ENCODE measurements at places on chromosomes 5 and 9.

- no peak for DNase-seq
These were observed 161.9 kb downstream of the SNCAIP start for GRCh38 chr5:122473941-122474340.

GRCh38 chr5:140785905-140786686 is at the start of gene PCDHA1:
Gene PCDHA1 (plus strand): TSS chr5:140786140.
- peak; percentile 5 for DNase-seq

DNA sequence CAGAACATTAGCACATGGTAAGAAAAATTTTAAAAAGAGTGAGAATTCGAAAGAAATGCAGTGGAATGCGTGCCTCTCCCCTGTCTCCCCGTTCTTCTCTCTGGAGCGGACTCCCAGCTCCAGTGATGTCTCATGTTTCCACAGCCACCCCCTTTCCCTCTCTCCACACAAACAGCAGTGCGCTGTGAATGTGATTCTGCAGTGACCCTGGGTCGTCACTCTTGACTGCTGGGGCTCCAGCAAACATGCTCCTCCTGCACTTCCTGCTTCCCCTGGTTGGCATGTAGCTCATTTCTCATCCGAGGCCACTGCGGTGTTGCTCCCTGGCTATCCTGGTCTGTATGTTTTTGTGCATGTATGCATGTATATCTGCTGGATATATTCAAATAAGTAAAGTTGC is 13.3 kb downstream of the PHF2 start:
- no peak for DNase-seq

GRCh38 chr9:12718482-12719026 is 25.4 kb downstream of the TYRP1 start:
- DNase-seq, result no peak

GRCh38 chr9:124088476-124088837 is 76.9 kb downstream of the LHX2 start:
- DNase-seq, result no peak

DNA sequence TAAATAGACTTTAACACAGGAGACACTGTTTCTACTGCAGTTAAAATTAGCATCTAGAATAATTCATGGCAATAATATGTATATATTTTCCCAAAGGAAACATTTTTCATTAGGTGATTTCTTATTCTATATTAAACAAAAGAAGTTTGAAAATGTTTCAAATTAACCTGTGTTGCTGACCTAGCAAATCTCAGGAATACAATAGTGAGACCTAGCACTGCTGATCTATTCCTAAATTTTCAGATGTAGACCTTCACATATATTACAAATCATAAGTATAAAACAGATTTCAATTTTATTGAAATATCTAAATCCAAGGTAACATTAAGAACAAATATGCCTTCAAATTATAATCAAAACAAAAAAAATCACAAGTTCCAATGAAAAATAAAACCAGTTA is 15.1 kb downstream of the LMBRD2 start:
- DNase-seq, result no peak

GRCh38 chr9:33468215-33468730 is 5.5 kb downstream of the NOL6 start:
- no peak for DNase-seq

DNA sequence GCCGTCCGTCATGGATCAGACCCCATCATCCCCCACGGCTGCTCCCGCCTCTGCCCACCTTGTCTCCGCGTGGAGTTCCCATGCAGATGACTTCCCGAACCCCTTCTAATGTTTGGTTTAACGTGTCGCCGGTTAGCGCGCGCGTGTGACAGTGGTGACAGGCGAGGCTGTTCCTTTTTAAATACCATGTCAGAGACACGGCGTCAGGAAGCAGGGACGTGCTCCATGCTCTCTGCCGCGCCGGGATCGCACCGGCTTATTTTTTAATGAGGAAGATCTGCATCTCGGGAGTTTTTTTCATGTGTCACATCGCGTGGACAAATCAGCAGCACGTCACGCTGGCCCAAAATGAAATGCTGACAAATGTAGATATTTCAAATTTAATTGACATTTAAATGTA is 35.9 kb downstream of the CRB2 start:
- no peak for DNase-seq

DNA sequence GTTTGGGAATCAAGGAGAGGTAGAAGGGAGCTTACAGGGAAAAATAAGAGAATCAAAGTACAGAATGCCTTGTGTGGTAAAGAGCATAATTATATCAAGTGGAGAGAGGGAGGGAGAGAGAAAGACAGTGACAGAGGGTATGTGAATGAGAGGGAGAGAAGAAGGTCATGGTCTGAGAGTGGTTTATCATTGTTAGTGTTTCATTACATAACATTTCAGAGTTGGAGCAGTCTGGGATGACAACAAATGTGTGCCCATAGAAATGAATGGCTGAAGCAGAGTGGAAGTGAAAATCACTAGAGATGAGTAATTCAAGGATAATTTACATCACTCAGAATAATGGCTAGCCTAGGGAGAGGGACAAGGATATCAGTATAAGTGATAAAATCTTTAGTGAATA is 799.2 kb downstream of the TLE1 start:
- DNase-seq, result no peak

DNA sequence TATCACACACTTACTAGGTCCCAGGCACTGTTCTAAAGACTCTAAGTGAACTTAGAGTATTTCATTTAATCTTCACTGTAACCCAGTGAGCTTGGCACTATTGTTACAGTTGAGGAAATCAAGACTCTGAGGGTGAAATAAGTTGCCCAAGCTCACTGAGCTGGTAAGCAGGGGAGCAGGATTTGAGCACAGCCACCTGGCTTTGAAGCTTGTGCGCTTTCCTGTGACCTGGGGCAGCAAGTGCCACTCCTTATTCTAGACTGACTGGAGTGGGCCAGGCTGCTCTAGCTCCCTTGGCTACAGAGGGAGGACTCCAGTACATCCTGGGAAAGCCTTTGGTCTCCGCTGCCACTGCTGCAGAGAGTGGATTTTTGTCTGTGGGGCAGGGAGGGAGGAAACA is 50.0 kb downstream of the RGS3 start:
- no peak for DNase-seq

GRCh38 chr9:89488131-89488530 is 9.8 kb downstream of the SEMA4D start:
- no peak for DNase-seq

- DNase-seq, result no peak
These were observed 10.3 kb downstream of the TRIM32 start for GRCh38 chr9:116697362-116697761.

DNA sequence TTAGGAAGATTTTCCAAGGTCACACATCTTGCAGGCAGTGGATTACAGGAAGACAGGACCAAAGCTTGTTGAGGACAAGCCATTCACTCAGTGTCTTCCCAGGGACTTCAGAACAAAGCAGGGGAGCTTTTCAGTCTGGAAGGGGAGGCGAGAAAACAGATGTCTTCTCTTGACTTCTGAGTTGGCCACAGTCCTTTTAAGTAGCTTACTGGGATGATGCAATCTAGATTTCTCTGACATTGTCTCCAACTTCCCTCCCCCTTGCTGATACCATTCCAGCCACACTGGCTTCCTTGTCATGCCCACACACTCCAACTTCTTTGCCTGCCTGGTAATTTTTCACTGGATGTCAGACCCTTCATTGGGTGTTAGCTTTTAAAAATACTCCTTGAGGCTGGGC is 174.2 kb upstream of the TBC1D2 start:
- no peak for DNase-seq

DNA sequence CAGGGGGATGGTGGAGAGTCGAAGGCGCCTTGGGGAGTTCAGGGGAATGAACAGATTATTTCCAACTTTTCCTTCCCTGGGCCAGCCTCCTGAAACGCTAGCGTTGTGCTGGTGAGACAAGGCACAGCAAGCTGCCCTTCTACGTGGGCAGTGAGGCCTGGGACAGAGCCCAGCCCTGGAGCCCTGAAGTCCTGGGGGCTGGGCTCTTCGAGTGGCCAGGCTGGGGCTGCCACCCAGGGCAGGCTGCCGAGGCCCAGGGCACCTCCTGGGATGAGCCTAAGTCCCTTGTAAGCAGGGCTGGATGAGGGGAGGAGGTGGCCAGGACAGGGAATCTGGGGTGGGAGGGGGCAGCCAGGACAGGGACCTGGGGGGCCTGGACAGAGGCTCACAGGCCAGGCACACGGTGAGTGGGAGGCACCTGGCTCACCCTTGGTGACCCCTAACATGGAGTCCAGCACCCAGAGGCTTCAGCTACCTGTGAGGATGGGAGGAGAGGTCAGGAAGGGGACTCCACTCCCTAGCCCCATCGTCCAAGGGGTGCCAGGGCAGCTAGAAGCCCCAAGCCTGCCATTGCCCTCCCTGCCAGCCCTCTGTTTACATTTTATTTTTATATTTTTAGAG is 1.3 kb upstream of the LCN12 start:
- DNase-seq, result no peak

DNA sequence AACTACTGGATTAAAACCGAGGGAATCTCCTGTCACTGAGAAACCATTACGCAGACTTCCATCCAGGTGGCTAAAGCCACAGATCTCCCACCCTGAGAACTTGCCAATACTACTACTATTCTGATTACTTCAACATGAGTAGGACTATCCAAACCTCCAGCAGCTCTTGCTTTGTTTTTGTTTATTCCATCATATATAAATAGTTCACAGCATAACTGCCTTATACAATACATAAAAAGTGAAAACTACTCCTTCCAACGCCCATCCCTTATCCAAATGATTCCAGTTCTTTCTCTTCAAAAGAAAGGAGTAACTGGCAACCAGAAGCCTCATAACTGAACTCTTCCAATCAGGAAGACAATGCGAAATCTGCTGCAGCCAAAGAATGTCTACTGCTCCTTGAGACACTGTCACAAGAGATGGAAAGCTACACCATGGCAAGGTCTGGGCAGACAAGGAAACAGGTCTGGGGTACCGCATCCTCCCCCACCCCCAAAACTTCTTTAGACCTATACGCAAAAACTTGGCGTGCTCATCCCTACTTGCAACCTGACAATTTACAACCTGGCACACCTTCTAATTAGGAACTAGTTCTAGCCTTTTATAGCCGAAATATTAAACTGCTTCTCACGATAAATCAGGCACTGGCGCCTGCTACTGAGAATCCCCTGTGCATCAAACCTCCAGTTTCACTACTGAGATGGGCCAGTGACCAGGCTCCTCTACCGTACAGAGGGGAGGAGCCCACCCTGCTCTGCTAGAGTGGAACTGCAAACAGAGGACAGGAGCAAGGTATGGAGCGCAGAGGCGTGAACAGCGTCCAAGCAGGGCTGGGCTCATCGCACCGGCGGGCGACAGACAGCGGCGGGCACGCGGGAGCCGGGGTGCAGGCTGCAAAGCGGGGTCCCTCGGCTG is 986 bp downstream of the PLPP1 start:
- no peak for DNase-seq

GRCh38 chr5:62354028-62354874 is 48.2 kb downstream of the KIF2A start:
- DNase-seq, result peak; percentile 79

DNA sequence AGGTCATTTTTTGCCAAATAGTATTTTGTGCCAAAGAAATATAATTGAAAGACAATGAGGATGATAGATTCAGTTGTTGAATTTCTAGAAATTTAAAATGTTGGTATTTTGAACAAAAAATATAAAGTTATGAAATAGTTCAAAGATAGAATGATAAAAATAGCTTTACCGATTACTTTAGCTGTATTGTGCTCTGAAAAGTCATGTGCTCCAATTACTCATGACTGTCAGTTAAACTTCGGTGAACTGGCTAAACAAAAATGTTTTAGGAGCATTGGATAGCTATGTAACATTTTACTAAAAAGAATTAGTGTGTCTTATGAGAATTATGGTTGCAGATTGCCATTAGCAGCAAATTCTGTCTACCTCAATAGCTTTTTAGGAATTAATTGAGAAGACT is 177.3 kb upstream of the VCAN start:
- DNase-seq, result no peak

DNA sequence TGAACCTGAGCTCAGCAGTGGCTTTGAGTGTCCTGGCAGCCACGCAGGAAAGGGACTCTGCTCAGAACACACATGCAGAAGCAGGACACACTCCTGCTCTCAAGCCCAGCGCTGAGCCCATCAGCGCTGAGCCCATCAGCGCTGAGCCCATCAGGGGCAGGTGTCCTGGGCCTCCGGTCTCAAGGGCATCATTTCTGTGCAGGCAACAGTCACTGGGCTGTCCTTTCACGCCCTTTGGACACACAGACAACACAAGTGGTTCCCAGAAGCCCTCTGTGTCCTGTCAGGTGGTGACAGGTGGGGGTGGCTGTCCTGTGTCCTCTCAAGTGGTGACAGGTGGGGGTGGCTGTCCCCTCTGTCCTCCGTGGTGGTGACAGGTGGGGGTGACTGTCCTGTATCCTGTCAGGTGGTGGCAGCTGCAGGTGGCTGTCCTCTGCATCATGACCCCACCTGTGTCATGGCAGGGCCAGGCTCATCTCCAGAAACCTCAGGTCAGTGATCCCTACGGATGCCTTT is 39.0 kb upstream of the CLPTM1L start:
- no peak for DNase-seq

- DNase-seq, result peak; percentile 61
These were observed 193.5 kb upstream of the KLF9 start for GRCh38 chr9:70607926-70608325.

DNA sequence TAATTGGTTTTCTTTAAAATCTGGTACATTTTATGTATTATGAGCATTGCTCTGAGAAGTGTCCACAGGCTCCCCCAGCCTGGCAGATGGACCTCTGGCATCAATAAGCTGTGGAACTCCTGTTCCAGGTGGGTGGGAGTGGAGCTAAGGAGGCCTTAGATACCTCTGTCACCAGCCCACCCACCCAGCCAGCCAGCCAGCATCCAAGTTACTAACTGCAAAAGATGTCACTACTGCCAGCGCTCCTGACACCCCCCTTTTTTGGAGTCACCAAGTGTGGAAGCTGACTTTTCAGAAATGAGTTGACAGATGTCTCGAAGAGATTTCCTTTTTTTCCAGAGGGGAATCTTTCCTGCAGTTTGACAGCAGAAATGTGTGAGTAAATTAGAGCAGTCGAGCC is 111.2 kb downstream of the GALNT10 start:
- DNase-seq, result no peak

- no peak for DNase-seq
These were observed 65.7 kb downstream of the ADAMTS2 start for GRCh38 chr5:179279347-179280094.

- DNase-seq, result peak; percentile 91
These were observed 43.1 kb downstream of the LHX2 start for GRCh38 chr9:124054582-124055227.

GRCh38 chr9:123453831-123454321 is 97.9 kb downstream of the CRB2 start:
- no peak for DNase-seq

GRCh38 chr9:96449845-96450612 is at the start of gene HABP4:
Gene HABP4 (plus strand): TSS chr9:96450169. CDS start chr9:96450280, 111 bp downstream.
- DNase-seq, result peak; percentile 92

- DNase-seq, result no peak
These were observed 620.2 kb upstream of the DMAC1 start for GRCh38 chr9:8419596-8420275.

All from hematopoietic multipotent progenitor cell treated with erythropoietin and hydrocortisone succinate and interleukin-3 and kit ligand, for 8 days (in vitro differentiated cells).